ENCODE measurements at places on chromosomes 5 and 9. TPM values are rescaled to one million over a fixed set of nuclear protein-coding genes. Genes with fewer than 3 reads are reported as not detected.

DNA sequence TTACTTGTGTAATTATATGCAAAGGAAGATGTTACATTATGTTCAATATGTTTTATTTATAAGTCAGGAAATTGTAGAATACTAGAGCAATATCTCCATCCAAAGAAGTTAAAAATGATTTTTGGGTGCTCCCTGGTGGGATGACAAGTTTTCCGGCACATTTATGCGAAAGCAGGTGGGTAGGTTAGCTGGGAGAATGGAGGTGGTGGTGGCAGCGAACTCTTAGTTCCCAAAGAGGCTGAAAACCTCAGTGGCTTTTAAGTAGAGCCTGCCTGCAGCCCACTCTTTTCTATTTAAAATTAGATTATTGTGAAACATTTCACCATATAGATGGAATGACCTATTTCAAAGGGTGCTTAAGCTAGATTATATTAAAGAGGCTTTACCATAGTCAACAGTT lies 51.8 kb downstream of the ANKRD33B start:
- H3K4me3 ChIP-seq = no peak overlapping the region
- H3K36me3 ChIP-seq = no peaks in the 10 kb centered on the region
- peaks cover 7% of the 10 kb centered on the region for H3K4me1 ChIP-seq
- no peaks in the 10 kb centered on the region for H3K27me3 ChIP-seq
- no peak for DNase-seq
- H3K27ac ChIP-seq = no peak overlapping the region

ITGA2 gene
- total RNA-seq = 10.7 TPM

ARL14EPL gene
- not detected for total RNA-seq

KCTD16 gene
- total RNA-seq = not detected

GRCh38 chr5:172911976-172912375 lies 47.2 kb upstream of the RPL26L1 start:
- no peak for DNase-seq
- no peak overlapping the region for H3K27ac ChIP-seq
- H3K4me3 ChIP-seq = no peak overlapping the region
- H3K4me1 ChIP-seq = peaks cover 4% of the 10 kb centered on the region

DNA sequence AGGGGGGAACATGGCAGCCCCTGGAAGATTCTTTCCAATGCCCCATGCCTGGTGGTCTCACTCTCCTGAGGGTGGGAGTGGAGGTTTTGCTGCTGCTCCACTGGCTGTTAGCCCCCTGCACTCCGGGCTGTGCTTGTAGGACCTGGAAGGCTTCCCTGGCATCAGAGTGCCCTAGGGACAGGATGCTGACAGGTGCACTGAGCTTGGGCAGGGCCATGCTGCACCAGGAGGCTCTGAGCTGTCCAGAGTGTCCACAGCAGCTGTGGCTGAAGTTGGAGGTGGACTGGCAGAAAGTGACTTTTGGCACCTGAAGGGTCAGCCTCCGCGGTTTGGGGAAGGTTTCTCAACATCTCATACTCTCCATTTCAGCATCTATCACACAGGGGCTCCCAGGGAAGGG lies 249.1 kb downstream of the GADD45G start:
- no peaks in the 10 kb centered on the region for H3K4me1 ChIP-seq
- no peaks in the 10 kb centered on the region for H3K27me3 ChIP-seq
- no peaks in the 10 kb centered on the region for H3K36me3 ChIP-seq

GRCh38 chr9:136311051-136312008 lies 7.4 kb upstream of the CCDC187 start:
- no peak overlapping the region for H3K4me3 ChIP-seq
- no peaks in the 10 kb centered on the region for H3K27me3 ChIP-seq
- no peak for DNase-seq
- H3K27ac ChIP-seq = no peak overlapping the region
- H3K4me1 ChIP-seq = no peaks in the 10 kb centered on the region

RPS14 gene
- 1,085 TPM for total RNA-seq

THBS4 gene
- 46.1 TPM for total RNA-seq

IL9 gene
- total RNA-seq = not detected
